Renal pelvis (tissue), 12 donors: ENCODE measurements at places on chromosomes 4 and X. TPM values are rescaled to one million over a fixed set of nuclear protein-coding genes. Genes with fewer than 3 reads are reported as not detected.

Gene MAD2L1
- polyA plus RNA-seq = 44.0 TPM

Gene HPGDS
- 2.9 TPM for polyA plus RNA-seq

DNA sequence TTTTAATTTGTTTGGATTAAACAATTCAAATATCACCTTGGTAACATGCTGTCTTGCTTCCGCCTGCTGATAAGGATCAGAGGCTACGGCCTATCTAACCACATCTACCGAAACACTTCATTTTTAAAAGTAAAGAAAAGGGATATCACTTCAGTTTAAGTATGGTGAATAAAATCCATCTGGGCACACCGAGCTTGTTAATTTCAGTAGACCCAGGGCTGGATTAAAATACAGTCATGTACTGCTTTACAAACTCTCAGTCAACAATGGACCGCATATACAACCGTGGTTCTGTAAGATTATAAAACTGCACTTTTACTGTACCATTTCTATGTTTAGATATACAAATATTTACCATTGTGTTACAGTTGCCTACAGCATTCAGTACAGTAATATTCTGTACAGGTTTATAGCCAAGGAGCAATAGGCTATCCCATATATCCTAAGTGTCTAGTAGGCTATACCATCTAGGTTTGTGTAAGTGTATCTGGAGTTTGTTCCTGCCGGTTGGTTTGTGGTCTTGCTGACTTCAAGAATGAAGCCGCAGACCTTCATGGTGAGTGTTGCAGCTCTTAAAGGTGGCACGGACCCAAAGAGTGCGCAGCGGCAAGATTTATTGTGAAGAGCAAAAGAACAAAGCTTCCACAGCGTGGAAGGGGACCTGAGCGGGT is 40.0 kb downstream of the SEPTIN11 start:
- DNase-seq = no peak

Gene BBS12
- polyA plus RNA-seq = 15.7 TPM

DNA sequence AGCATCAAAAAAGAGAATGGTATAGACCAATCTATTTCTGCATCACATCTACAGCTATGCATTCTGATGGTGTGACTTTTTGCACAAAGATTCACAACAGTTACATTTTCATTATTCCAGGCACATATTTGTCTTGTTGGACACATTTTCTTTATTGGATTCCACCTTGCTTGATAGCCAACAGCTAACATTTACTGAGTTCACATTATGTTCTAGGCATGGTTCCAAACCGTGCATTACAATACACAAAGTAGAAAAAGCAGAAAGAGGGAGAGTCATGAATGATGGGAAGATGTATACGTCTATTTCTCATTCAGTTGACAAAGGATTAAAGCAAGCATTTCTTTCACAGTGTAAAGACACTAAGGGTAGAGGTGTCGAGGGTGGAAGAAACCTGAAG is 22.9 kb upstream of the CLGN start:
- DNase-seq = no peak
